ENCODE measurements at places on chromosomes 7 and 10. TPM values are rescaled to one million over a fixed set of nuclear protein-coding genes. Genes with fewer than 3 reads are reported as not detected.

DNA sequence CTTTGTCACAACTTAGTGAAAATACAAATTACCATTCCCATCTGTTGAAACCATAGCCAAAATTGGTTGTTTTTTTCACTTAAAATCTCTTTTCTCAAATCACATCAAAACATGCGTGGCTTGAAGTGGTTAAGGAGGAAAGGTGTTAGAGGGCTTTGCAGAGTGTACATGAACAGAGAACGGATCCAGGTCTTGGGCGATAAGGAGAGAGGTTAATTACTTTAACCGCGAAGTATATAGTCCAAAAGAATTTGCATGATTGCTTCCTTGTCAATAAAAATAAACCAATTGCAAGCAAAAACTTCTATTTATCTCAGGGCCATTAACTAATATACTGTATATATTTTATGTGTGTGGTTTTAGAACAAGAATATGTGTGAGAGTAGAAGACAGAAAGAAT, 813.9 kb upstream of the SORCS1 start:
- DNase-seq = no peak

DNA sequence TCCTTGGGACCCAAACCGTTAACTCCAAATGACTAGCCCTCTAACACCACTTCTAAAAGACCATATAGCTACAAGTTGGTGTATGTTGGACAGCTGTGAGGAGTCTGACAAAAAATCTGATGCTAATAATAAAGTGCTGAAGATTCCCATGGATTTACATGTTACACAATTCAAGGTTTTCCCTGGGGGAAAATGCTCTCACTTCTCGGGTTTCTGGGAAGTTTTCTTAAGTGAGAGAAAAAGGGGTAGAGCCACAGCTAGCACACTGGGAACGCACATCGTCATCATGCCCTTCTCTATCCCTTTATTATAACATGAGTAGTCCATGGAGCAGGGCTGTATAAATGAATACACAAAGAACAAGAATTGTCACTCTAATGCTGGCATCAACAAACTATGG, 162.1 kb downstream of the CHCHD3 start:
- DNase-seq = no peak

GRCh38 chr7:99035723-99036545, 108.0 kb downstream of the SMURF1 start:
- DNase-seq = no peak

- DNase-seq = no peak
These were observed 270.5 kb upstream of the MKLN1 start for GRCh38 chr7:131057015-131057793.

- DNase-seq = no peak
These were observed 143.8 kb upstream of the RHEB start for GRCh38 chr7:151663382-151664100.

The SLC39A12 gene
- not detected for total RNA-seq
